ENCODE measurements at places on chromosomes 2 and 18. TPM values are rescaled to one million over a fixed set of nuclear protein-coding genes. Genes with fewer than 3 reads are reported as not detected.

The CXCR1 gene
- 0.60 TPM for total RNA-seq

The UGT1A10 gene
- total RNA-seq = not detected

The KLHL41 gene
- total RNA-seq = 3.7 TPM

The CGREF1 gene
- 2.5 TPM for total RNA-seq

The CTLA4 gene
- not detected for total RNA-seq

The POTEI gene
- not detected for total RNA-seq

The POU3F3 gene
- not detected for total RNA-seq

The OSBPL6 gene
- total RNA-seq = 2.5 TPM

The RUFY4 gene
- not detected for total RNA-seq

DNA sequence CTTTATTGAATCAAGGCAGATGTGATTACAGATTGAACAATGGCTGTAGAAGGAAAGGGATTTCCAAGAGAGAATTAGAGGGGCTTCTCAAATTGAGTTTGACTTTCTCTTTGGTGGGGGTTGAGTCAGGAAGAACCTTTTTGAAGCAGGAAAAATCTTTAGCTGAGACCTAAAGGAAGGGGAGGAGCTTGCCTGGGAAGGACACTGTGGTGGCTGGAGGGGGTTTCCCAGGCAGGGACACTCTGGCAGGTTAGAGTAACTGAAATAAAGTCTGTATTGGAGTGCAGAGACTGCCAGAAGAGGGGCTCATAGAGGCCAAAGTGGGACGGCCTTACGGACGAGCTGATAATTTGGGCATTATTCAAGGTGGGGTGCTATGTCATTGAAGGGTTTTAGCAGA lies 69.3 kb downstream of the NEDD4L start:
- H3K27me3 ChIP-seq = no peaks in the 10 kb centered on the region
- no peak for DNase-seq
- peaks cover 11% of the 10 kb centered on the region for H3K4me1 ChIP-seq
- no peaks in the 10 kb centered on the region for H3K36me3 ChIP-seq
- H3K4me3 ChIP-seq = no peak overlapping the region

DNA sequence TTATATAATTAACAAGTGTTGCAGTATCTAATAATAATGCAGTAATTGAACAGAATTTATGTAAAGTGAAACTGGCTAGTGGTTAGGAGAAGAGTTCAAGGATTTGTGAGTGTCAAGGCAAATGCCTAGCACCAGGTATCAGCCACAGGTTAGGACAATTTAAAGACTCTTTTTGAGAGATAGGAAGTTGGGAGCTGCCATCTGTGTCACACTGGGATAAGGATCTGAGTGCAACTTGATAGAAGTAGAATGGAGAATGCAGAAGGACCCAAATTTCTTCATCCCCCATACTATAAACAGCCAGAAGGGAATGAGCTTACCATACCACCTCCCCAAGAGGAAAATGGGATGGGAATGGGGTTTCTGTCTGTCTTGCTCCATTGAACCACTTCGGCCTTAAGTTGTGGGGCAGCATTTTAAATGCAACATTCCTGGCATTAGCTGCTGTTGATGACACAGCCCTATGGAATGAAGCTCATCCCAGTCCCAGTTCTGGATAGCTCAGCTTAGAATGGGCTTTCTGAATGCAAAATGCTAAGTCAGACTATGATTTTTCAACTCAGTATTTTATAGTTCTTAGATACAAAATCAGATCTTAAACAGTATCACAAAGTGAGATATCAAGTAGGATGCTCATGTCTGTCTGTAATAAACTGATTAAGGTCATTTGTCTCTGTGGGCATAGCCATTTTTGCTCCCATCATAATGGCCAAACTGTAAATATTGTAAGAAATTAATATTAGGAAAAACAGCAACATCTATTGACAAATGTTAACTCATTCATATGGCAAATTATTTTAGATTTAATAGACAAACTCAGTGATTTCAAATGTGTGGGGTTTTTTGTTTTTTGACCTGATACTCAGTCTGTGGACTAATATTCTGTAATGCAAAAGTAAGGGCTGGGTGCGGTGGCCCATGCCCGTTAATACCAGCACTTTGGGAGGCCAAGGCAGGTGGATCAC lies 44.0 kb downstream of the GPR155 start:
- H3K27me3 ChIP-seq = no peaks in the 10 kb centered on the region
- no peak for DNase-seq
- no peak overlapping the region for H3K4me3 ChIP-seq
- no peak overlapping the region for H3K27ac ChIP-seq
- H3K4me1 ChIP-seq = no peaks in the 10 kb centered on the region

DNA sequence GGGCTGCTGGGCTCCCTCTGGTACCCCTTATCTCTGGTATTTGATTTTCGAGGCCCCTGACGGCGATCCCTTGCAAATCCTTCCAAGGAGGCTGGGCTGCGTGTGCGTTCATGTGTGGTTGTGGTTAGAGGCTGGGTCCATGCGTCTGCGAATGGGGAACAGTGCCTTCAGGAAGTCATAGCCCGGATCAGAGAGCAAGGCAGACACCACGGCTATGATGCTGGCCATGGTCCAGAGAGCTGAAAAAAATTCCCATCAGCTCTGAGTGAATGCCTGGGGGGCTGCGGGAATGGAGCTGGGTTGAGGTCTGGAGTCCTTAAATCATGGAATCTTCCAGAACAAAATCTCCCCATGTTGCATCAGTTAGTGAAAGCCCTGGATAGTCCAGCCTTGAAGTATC lies 145.5 kb downstream of the ACKR3 start:
- no peaks in the 10 kb centered on the region for H3K36me3 ChIP-seq
- H3K27ac ChIP-seq = no peak overlapping the region
- no peak overlapping the region for H3K4me3 ChIP-seq
- no peaks in the 10 kb centered on the region for H3K4me1 ChIP-seq
- no peak for DNase-seq
- no peaks in the 10 kb centered on the region for H3K27me3 ChIP-seq

- H3K27me3 ChIP-seq = no peaks in the 10 kb centered on the region
- no peak overlapping the region for H3K27ac ChIP-seq
- no peaks in the 10 kb centered on the region for H3K36me3 ChIP-seq
- DNase-seq = no peak
- H3K4me3 ChIP-seq = no peak overlapping the region
Measured at GRCh38 chr2:224518806-224519580, 66.2 kb downstream of the CUL3 start.

DNA sequence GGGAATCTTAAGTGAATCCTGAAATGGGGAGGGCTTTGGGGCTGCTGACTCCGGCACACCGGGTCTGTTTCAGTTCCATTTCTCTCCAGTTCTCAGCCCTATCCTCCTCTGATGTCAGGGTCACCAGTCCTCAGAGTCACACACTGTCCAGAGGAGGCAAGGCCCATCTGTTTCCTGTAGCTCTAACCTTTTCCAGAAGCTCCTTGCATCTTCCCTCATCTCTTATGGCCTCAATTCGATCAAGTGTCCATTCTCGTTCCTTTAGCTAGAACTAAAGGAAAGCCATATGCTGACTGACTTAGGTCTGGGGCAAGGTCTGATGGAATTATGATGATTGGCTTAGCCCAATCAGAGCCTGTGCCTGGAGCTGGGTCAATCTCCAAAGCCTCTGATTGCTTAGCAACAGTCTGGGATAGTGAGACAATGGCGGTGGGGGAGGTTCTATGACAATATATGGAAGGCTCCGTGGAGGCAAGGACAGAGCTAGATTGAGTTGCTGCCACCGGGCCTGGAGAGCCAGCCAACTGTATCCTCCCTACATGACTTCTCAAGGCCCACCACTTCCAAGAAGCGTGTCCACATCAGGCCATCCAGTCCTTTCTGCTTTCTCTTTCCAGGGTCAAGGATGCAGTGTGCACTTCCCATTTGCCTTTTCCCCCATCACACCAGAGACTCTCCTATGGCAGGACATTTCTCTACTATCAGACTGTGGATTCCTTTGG lies 5.2 kb downstream of the ANKRD53 start:
- H3K36me3 ChIP-seq = no peaks in the 10 kb centered on the region
- H3K27me3 ChIP-seq = no peaks in the 10 kb centered on the region
- H3K27ac ChIP-seq = no peak overlapping the region
- H3K4me3 ChIP-seq = no peak overlapping the region

DNA sequence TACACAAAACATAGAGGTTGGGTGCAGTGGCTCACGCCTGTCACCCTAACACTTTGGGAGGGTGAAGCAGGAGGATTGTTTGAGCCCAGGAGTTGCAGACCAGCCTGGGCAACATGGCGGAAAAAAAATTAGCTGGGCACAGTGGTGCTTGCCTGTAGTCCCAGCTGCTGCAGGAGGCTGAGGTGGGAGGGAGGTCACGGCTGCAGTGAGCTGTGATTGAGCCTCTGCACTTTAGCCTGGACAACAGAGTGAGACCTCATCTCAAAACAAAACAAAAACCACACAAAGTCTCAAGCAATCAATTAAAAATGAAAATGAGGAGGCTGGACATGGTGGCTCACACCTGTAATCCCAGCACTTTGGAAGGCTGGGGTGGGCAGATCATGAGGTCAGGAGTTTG lies 4.9 kb downstream of the NOP58 start:
- H3K27ac ChIP-seq = no peak overlapping the region
- no peaks in the 10 kb centered on the region for H3K27me3 ChIP-seq
- H3K36me3 ChIP-seq = no peaks in the 10 kb centered on the region
- H3K4me3 ChIP-seq = no peak overlapping the region
- DNase-seq = no peak
- H3K4me1 ChIP-seq = peaks cover 3% of the 10 kb centered on the region

GRCh38 chr18:73752965-73753364 lies 394.7 kb downstream of the FBXO15 start:
- H3K27ac ChIP-seq = no peak overlapping the region
- no peaks in the 10 kb centered on the region for H3K36me3 ChIP-seq
- no peak overlapping the region for H3K4me3 ChIP-seq

- no peaks in the 10 kb centered on the region for H3K27me3 ChIP-seq
- no peak overlapping the region for H3K4me3 ChIP-seq
- H3K27ac ChIP-seq = no peak overlapping the region
- no peak for DNase-seq
- no peaks in the 10 kb centered on the region for H3K36me3 ChIP-seq
Measured at GRCh38 chr2:238418196-238418998, 8.3 kb upstream of the ASB1 start.

GRCh38 chr2:222105046-222105445 lies 193.8 kb downstream of the PAX3 start:
- no peak overlapping the region for H3K4me3 ChIP-seq
- no peaks in the 10 kb centered on the region for H3K27me3 ChIP-seq
- no peaks in the 10 kb centered on the region for H3K36me3 ChIP-seq
- no peak overlapping the region for H3K27ac ChIP-seq
- H3K4me1 ChIP-seq = no peaks in the 10 kb centered on the region
- DNase-seq = no peak

DNA sequence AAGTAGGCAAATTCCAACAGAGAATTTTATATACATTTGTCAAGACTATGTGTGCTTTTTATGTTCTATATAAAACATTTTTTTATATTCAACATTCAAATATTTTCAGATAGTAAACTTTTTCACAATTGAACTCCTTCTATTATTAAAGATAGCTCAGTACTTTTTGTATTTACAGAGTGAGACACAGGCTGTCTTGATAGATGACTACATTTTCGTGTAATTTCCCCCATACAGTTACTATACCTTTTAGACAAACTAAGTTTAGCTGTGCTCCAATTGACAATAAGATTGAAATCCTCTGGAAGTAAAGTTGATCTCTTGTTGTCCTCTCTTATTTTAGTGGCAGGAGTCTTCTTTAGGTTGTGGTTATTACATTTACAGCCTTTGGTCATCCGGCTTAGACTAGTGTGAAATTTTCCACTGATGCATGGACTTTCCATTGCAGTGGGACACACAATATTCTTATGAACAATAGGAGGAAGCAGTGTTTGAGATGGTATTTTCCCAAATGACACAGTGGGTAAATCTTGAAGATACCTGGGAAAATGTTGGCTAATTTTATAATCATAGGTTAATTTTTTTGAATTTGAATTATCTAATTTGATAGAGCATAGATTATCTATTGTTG lies 21.0 kb downstream of the ZSWIM2 start:
- H3K27me3 ChIP-seq = no peaks in the 10 kb centered on the region
- no peaks in the 10 kb centered on the region for H3K36me3 ChIP-seq
- no peak for DNase-seq
- H3K4me3 ChIP-seq = no peak overlapping the region

DNA sequence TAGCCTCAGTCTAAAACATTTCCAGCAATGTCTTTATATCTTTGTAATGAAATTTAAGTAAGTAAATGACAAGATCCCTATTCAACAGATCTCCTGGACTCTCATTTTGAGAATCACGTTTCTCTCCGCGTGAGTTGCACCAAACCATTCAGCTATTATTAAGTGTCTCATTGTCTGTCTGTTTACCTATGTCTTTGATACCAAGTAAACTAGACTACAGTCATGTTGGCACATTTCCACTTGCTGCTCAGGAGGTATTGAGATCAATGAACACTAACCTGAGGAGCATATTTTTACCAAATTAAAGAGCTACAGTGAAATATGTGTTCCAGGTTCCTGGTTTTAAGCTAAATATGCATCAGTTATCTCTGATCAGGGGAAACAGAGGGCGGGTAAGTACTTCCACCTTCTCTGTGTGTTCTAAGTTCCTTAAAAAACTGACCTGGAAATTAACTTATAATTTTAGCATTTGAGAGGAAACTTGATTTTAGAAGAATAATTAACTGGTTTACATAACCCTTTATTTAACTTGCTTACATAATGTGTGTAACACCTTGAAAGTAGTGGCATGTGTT lies 125.8 kb downstream of the OSBPL6 start:
- no peak for DNase-seq
- no peaks in the 10 kb centered on the region for H3K36me3 ChIP-seq

DNA sequence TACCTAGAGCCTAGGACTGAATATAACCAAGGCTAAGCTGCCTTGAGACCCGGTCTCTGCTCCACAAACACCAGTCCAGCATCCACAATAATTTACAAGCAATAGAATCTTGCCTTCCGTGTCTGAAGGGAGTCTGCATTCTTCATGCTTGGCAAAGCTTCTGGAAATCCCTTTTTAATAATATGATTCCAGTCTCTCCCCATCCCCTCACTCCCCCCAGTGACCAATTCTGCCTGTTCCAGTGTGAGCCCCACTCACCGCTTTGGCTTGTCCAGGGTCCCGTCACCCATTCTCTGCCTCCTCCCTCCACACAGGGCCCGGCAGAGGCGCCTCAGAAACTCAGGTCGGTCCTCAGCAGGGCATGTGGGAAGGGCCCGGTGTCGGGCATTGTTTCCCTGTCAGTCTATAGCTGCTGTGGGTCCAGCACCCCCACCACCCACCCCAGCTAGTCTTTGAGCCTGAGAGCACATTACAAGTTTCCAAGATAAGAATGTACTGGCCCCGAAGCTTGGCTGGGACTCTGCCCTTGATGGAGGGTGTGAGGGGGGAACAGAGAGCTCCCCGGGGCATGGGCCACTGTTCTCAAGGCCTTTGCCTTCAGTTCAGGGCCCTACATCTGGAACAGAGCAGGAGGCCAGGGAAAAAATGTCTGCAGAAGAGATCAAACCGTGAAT lies 129.7 kb upstream of the MYCN start:
- H3K4me3 ChIP-seq = no peak overlapping the region
- no peak for DNase-seq
- H3K36me3 ChIP-seq = no peaks in the 10 kb centered on the region
- H3K27ac ChIP-seq = no peak overlapping the region

- peak within 1 kb of the TSS; percentile 65 for H3K4me3 ChIP-seq
- no peaks in the 10 kb centered on the region for H3K4me1 ChIP-seq
- H3K36me3 ChIP-seq = no peaks in the 10 kb centered on the region
- H3K27me3 ChIP-seq = no peaks in the 10 kb centered on the region
Measured at GRCh38 chr2:96145036-96145847, at the start of gene DUSP2. Gene DUSP2 (minus strand): TSS chr2:96145440. CDS start chr2:96145354, 86 bp downstream.

- H3K27ac ChIP-seq = no peak overlapping the region
- DNase-seq = no peak
- no peaks in the 10 kb centered on the region for H3K36me3 ChIP-seq
Measured at GRCh38 chr18:77360315-77361190, 110.9 kb downstream of the GALR1 start.

Data from right lobe of liver (tissue), 6 donors.